ENCODE measurements at places on chromosomes 3 and 15. TPM values are rescaled to one million over a fixed set of nuclear protein-coding genes. Genes with fewer than 3 reads are reported as not detected.

- no peak for DNase-seq
These were observed at the start of gene CTXND1 for GRCh38 chr15:80252121-80252518. TSS of gene CTXND1 (minus strand) at chr15:80252213. CDS start at chr15:80201949, 50,264 bp downstream.

DNA sequence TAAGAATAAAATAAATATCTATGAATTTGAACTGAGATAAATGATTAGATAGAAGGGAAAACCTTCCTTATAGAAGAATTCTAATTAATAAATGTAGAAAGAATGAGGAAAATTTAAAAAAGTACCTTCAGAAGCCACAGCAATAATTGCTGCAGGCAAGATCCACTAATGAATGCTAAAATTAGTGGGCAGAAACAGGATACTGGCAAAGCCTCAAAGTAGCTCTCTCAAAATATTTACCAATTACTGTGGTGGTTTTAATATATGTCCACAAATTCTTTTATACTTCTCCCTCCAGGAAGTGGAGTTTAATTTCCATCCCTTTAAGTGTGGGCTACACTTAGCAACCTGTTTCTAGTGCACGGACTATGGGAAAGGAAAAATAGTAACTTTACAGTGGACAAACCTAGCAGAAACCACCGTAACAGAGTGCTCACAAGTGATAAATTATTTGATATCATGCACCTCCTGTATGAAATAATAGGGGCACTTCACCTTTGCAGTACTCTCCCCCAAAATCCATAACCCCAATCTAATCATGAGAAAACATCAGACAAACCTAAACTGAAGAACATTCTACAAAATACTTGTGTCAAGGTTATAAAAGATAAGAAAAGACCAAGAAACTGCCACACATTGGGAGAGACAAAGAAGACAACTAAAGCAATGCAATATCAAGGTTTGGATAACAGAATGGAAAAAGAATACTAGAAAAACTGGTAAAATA, 6.8 kb downstream of the PEAK1 start:
- DNase-seq, result no peak

- DNase-seq, result no peak
These were observed 513.3 kb upstream of the SEMA6D start for GRCh38 chr15:47203993-47204392.

Gene LSMEM2
- total RNA-seq, result 0.22 TPM

Gene COL6A5
- total RNA-seq, result 0.41 TPM

Gene ATP2B2
- total RNA-seq, result 0.19 TPM

Gene TKT
- 182 TPM for total RNA-seq

All from kidney (tissue), 22 donors.